ENCODE measurements at places on chromosomes 12 and 14. TPM values are rescaled to one million over a fixed set of nuclear protein-coding genes. Genes with fewer than 3 reads are reported as not detected.

GPR162 gene
- total RNA-seq: 4.3 TPM

GZMB gene
- not detected for total RNA-seq

TSPAN11 gene
- 1.1 TPM for total RNA-seq

UTP20 gene
- 4.1 TPM for total RNA-seq

GUCY2C gene
- not detected for total RNA-seq

CMKLR1 gene
- 1.3 TPM for total RNA-seq

SOAT2 gene
- total RNA-seq: not detected

RESF1 gene
- 20.3 TPM for total RNA-seq

LMNTD1 gene
- not detected for total RNA-seq

FGF23 gene
- not detected for total RNA-seq

SIX4 gene
- total RNA-seq: 6.5 TPM

FERMT2 gene
- total RNA-seq: 71.0 TPM

ADGRD1 gene
- total RNA-seq: 0.15 TPM

RHOJ gene
- 10.5 TPM for total RNA-seq

NINJ2 gene
- 0.98 TPM for total RNA-seq

GARIN6 gene
- not detected for total RNA-seq

SUOX gene
- 8.3 TPM for total RNA-seq

TAS2R13 gene
- total RNA-seq: 0.70 TPM

RDH16 gene
- total RNA-seq: 0.08 TPM

ACSM4 gene
- not detected for total RNA-seq

MYL6B gene
- 104 TPM for total RNA-seq

C3AR1 gene
- total RNA-seq: 0.30 TPM

OASL gene
- 0.23 TPM for total RNA-seq

CYP27B1 gene
- not detected for total RNA-seq

UNC79 gene
- 0.15 TPM for total RNA-seq

NRDE2 gene
- total RNA-seq: 7.8 TPM

STON2 gene
- total RNA-seq: 0.23 TPM

Measured in smooth muscle cell of the coronary artery (primary cell).